ENCODE measurements at places on chromosomes 5 and 9.

DNA sequence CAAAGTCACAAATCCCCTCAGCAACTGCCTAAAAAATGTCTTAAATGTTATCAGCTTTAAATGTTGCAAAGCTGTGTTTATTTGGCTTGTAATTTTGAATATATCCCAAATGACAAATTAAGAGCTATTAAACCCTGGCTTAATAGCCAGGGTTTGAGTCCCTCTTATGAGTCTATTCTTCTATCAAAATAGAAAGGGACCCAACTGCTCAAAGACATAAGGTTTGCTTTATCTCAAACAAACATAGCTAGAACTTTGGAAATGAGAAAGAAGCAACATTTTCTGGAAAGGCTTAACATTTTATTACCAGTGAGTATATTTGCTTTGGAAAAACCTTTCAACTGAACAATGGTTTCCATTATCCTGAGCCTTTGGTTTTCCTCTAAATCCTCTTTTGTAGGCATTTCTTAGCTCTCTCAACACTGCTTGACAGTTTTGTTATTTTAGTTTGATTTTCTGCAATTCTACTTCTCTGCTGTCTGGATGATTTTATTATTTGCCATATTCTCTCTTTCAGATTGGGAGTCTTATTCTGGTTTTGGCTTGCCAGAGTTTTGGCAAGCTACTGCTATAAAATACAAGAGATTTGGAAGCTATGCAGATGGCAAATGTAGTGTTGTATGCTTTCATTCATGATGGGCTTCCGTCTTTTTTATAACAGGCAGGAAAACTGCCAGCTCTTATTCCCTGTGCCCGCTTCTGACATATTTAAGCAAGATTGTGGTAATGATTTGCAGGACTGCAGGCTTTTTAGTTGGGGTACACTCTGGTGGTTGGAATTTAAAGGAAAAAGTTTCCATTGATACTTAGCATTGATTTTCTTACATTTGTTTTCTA lies 734.9 kb downstream of the DTWD2 start:
- DNase-seq: no peak

DNA sequence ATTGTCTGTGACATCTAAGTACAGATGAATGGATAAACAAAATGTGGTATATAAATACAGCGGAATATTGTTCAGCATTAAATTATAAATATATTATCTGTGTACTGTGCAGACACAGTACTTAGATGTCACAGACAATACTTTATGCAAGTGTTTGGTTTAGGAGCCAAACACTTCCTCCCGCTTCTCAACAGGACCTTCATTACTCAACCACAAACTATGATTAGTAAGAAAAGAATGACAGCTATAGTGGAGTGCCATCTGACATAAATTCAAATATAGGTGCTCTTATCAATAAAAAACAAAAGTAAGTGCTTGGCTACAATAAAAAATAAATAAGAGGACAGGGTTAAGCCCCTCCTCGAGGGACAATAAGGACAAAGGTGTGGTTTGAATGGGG lies 38.9 kb upstream of the STX17 start:
- DNase-seq: no peak

GRCh38 chr5:168877132-168877892 lies 298.1 kb upstream of the PANK3 start:
- no peak for DNase-seq

- no peak for DNase-seq
Measured at GRCh38 chr5:57802131-57802530, 319.5 kb upstream of the ACTBL2 start.

DNA sequence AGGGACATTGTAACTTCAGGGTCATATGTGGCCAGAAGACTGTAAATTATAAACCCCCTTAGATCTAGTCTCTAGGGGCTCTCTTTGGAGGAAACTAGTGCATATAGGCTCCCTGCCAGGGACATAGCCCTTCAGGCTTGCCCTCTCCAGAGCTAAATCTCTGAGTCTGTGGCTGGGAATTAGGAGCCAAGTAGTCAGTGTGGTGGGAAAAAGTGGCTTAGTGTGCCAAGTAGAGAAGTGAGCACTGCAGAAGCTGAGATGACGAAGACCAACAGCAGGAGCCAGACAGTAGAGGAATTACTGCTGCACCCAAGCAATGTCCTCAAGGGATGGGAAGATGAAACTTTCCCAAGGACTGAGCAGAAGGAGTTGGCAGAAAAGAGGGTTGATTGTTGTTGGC lies 71.2 kb downstream of the CWC27 start:
- DNase-seq: no peak

Data from activated gamma-delta T cell treated with anti-CD3 and anti-CD28 coated beads, Interleukin-2, amount 50 U/mL, for 16 hours (primary cell).